Substantia nigra (tissue), 51 donors: ENCODE measurements at places on chromosomes 3 and 15.
A peak's percentile ranks its signal among the peaks of the same experiment; 100 is the strongest.

- DNase-seq, result no peak
Measured at GRCh38 chr15:77540312-77541060, 92.2 kb downstream of the LINGO1 start.

- DNase-seq, result no peak
Measured at GRCh38 chr3:17320266-17320665, 422.2 kb downstream of the TBC1D5 start.

DNA sequence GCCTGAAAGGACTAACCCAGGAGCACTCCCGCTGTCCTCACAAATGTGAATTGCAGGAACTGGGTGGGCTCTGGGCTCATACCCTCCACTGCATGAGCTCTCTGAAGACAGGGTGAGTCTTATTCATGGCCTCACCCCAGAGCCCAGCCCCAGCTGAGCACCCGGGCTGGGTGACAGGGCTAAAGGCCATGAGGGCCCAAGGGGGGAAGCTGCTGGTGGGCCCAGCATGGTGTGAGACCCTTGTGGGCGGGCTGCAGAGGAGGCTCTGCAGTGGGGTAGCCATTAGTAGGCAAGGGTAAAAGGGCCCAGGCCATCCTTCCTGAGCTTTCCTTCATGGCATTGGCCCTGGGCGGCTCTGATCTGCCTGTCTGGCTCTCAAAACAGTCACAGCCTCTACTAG is 30.3 kb downstream of the SRPRB start:
- no peak for DNase-seq

GRCh38 chr15:79620112-79620857 is 188.1 kb downstream of the MINAR1 start:
- DNase-seq, result no peak

DNA sequence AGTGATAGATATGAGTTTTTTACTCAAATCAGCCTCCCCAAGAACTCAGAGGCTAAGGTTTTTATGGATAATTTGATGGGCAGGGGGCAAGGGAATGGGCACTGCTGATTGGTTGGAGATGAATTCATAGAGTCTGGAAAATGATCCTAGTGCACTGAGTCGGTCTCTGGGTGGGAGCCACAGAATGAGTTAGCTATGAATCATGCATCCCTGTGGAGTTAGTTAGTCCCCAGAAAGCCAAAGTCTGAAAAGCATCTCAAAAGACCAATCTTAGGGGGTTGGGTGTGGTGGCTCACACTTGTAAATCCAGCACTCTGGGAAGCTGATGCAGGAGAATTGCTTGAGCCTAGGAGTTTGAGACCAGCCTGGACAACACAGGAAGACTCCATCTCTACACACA is 516.1 kb downstream of the AGBL1 start:
- DNase-seq, result no peak

GRCh38 chr15:63314409-63314808 is 37.0 kb downstream of the APH1B start:
- DNase-seq, result no peak

- no peak for DNase-seq
Measured at GRCh38 chr3:30492322-30493192, 113.8 kb upstream of the TGFBR2 start.

DNA sequence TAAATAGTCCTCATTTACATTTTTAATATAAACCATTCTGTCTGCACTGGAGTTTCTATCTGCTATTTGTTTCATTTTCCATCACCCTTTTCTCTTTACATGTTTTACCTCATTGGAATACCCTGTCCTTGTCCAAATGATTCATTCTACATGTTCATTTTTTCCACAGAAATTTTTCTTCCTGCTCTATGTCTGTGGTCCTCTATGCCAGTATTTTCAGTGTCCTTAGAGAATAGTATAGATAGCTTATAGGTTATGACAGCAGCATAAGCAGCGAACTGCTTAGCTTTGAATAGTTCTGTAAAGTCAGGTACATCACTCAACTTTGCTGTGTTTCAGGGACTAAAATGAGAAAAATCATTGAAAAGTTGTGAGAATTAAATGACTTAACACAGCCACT is 742.3 kb upstream of the CBLB start:
- DNase-seq, result no peak

DNA sequence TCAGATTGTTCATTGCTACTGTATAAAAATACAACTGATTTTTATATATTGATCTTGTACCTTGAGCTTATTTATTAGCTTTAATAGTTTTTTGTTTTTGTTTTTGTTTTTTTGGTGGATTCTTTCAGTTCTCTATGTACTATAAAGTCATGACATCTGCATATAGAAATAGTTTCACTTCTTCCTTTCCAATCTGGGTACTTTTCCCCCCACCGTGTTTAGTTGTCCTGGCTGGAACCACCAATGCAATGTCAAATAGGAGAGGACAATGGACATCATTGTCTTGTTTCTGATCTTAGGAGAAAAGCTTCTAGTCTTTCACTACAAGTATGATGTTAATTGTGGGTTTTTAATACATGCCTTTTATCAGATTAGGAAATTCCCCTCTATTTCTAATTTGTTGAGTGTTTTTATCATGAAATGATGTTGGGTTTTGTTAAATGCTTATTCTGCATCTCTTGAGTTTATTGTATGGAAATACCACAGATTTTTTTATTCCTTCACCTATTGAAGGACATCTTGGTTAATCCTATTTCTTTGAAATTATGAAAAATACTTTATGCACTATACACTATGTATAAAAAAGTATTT is 2.8 kb upstream of the XCR1 start:
- no peak for DNase-seq

- DNase-seq, result no peak
Measured at GRCh38 chr15:100516643-100517512, 11.9 kb downstream of the CERS3 start.

GRCh38 chr15:40511472-40512133 is 40.8 kb downstream of the CHST14 start:
- peak; percentile 19 for DNase-seq

DNA sequence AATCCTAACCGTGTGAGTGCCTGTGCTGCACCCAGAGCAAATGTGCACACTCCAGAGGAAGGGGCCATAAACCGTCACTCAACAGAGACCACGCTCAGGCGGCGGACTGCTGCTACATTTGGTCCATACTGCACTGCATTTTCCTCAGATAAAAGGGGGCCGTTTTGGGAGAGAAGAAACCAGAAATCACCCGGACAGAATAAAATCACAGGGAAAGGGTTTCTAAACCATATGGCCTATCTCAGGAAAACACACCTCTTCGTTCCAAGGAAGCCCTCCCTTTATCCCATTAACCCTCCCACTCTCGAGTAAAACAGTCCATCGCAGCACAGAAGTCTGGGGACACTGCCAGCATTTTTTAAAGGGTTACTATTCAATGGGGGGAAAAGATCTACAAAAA is 7.6 kb downstream of the IL17RD start:
- DNase-seq, result no peak

GRCh38 chr3:88412346-88412745 is 262.6 kb downstream of the C3orf38 start:
- no peak for DNase-seq

- no peak for DNase-seq
Measured at GRCh38 chr15:40908095-40908494, 13.8 kb downstream of the VPS18 start.

DNA sequence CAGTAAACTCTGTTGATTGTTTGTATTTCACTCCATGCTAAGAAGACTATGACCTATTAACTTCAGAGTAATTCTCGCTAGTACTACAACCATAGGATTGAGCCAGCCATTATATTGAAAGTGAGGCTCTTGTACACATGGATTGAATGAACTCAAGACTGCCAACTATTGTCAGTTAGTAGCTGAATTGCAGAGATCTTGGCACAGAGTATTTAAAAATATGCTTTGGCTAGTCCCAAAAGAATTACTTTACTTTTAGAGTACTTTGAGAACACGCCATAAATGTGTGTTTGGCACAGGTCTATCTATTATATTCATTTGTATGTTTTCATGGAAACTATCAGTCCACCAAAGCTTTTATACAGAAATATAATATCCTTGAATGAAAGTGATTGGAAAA is 226.7 kb upstream of the DCBLD2 start:
- DNase-seq, result no peak

- no peak for DNase-seq
Measured at GRCh38 chr3:29605845-29606244, 325.0 kb downstream of the RBMS3 start.

DNA sequence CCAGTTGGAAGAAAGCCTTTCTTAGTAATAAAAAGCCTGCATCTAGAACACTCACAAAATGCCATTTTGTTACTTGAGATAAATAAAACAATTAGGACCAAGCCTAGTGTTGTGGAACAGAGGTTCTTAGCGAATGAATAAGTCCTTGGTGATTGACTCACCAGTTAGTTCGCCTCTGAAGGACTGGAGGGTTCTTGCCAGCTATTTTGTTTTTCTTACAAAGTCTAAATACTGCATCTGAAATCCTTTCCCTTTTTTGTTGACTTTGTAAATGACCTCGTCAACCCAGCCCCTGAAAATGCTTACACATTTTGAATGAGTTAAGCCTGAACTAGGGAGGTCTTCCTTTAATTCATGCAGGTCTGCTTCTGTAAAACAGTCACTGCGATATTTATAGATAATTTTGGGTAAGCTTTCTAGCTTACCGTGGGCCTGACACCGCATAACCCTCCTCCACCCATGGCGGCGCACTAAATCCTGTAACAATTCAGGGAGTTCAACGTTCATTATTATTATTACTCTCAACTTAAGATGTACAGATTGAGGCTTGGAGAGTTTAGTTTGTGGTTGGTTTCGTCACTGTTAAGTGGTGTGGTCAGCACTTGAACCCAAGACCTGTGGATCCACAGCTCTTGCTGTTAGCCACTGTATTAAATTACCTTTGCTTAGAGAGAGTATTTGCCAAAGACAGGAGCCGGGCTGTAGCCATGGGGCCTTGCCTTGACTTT is 45.0 kb upstream of the SACM1L start:
- DNase-seq, result no peak

GRCh38 chr3:12558706-12559105 is 1.8 kb downstream of the MKRN2 start:
- no peak for DNase-seq

GRCh38 chr3:10445561-10446175 is 59.7 kb downstream of the ATP2B2 start:
- DNase-seq, result no peak

DNA sequence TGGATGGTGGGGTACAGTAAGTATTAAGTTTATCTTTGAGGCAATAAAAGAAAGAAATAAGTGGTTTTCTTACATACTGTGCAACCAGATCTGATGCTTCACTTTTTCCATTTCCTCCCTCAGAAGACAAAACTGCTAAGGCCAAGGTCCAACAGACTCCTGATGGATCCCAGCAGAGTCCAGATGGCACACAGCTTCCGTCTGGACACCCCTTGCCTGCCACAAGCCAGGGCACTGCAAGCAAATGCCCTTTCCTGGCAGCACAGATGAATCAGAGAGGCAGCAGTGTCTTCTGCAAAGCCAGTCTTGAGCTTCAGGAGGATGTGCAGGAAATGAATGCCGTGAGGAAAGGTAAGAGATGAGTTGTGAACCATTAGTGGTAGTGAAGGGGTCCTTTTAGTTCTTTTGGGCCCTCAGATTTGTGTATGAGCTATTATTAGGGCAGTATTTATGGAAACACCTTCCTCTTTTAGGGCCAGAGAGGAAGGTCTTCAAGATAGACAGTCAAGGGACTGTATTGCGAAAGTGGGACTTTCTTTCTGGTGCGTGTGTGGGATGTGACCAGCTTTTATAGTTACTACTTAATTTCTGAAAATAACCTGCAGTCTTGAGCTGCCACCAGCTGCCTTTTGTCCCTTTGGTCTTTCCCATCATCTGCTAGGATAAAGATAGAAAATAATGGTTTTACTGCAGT is 4.6 kb downstream of the ALAS1 start:
- no peak for DNase-seq

- DNase-seq, result no peak
Measured at GRCh38 chr3:183527428-183528379, 27.8 kb downstream of the KLHL6 start.

GRCh38 chr15:62663547-62663946 is 379.0 kb upstream of the TPM1 start:
- no peak for DNase-seq

- no peak for DNase-seq
Measured at GRCh38 chr15:95149036-95149435, 917.7 kb downstream of the MCTP2 start.

- DNase-seq, result no peak
Measured at GRCh38 chr3:177199206-177199760, 2.0 kb upstream of the TBL1XR1 start.

DNA sequence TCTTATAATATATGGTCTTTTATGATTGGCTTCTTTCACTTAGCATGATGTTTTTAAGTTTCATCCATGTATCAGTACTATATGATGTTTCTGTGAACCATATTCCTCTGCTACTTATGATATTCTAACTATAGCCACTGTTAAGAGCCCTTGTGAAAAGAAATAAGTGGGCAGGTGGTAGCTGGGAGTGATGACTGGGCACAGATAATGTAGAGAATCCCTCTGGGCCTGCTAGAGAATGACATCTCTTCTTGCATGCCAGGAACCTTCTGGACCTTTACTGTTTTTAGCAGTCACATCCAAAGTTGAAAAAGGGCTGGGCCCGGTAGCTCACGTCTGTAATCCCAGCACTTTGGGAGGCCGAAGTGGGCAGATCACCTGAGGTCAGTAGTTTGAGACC is 10.2 kb downstream of the IDH3A start:
- DNase-seq, result no peak

GRCh38 chr15:25728816-25729215 is 134.3 kb downstream of the ATP10A start:
- no peak for DNase-seq

- DNase-seq, result no peak
Measured at GRCh38 chr3:8837162-8837561, 67.7 kb upstream of the OXTR start.
